ENCODE measurements at places on chromosomes 2 and 18.

DNA sequence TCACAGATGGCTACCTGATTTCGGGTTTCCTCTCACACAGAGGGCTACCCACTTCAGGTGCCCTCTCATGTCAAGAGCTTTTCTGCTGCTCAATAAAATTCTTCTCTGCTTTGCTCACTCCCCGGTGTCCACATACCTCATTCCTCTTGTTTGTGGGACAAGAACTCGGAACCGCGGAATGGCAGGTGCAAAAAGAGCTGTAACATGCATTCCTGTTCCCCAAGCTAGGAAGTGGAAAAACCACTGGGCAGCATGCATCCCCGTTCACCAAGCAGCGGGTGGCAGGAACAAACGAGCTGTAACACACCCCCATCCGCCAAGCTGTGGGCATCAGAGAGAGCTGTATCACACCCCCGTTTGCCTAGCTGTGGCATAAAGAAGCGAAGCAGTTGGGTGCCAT lies 27.2 kb upstream of the FRZB start:
- H3K4me3 ChIP-seq, result no peak overlapping the region
- H3K27me3 ChIP-seq, result no peaks in the 10 kb centered on the region
- no peak for DNase-seq
- H3K27ac ChIP-seq, result no peak overlapping the region

DNA sequence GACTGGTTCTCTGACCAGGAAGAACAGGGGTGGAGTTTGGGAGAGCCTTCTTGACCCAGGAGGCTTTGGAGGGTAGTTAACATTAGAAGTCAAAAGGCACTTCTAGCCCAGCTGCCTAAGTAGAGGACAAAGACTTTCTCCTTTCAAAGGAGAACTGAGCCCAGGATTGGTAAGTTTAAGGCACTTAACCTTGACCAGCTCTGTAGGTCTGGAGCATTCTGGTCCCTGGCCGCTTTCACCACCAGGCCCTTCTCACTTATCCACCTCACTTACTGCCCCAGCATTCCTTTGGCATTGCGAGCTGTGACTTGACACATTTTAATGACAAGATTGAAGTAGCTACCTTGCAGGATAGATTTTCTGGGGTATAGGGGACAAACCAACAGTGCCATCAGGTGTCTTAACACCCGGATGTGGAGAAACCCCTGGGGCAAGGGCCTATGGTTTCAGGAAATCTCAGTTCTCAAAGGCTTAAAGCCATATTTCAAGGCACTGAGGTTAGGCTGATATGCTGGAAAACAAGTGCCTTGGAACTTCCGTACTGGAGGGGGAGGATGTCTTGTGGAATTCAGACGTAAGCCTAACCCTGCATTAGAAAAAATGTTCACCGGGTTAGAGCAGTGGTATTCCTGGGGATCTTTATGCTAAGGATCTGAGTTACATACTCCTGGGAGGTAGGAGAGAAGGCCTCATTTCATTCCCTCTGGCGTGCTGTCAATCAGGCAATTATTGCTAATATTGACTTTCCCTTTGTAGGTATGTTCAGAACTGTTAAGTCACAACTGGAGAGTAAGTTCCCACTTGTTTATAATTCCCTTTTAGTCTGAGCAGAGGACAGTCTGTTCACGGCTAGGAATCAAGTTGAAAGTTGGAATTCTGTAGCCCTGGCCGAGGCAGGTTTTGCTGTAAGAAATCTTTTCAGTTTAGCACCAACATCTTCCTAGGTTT lies 4.3 kb downstream of the C2orf68 start:
- peaks cover 34% of the 10 kb centered on the region for H3K4me1 ChIP-seq
- H3K36me3 ChIP-seq, result no peaks in the 10 kb centered on the region
- no peak for DNase-seq
- no peaks in the 10 kb centered on the region for H3K27me3 ChIP-seq

- H3K27ac ChIP-seq, result no peak overlapping the region
- no peaks in the 10 kb centered on the region for H3K27me3 ChIP-seq
Observed at GRCh38 chr18:62529597-62529996, 6.8 kb downstream of the ZCCHC2 start.

GRCh38 chr18:41025666-41026065 lies 929.4 kb upstream of the PIK3C3 start:
- H3K27ac ChIP-seq, result no peak overlapping the region
- no peak overlapping the region for H3K4me3 ChIP-seq
- no peaks in the 10 kb centered on the region for H3K27me3 ChIP-seq

GRCh38 chr2:59912042-59912441 lies 641.4 kb downstream of the BCL11A start:
- no peak overlapping the region for H3K4me3 ChIP-seq
- no peaks in the 10 kb centered on the region for H3K4me1 ChIP-seq
- no peaks in the 10 kb centered on the region for H3K36me3 ChIP-seq
- no peak for DNase-seq
- H3K27me3 ChIP-seq, result no peaks in the 10 kb centered on the region

- H3K27ac ChIP-seq, result peak overlapping the region; percentile 76
- no peaks in the 10 kb centered on the region for H3K27me3 ChIP-seq
- no peak for DNase-seq
- H3K4me3 ChIP-seq, result peak overlapping the region; percentile 79
- H3K4me1 ChIP-seq, result no peaks in the 10 kb centered on the region
- H3K36me3 ChIP-seq, result no peaks in the 10 kb centered on the region
Observed at GRCh38 chr2:16664052-16664731, 1.4 kb downstream of the CYRIA start.

DNA sequence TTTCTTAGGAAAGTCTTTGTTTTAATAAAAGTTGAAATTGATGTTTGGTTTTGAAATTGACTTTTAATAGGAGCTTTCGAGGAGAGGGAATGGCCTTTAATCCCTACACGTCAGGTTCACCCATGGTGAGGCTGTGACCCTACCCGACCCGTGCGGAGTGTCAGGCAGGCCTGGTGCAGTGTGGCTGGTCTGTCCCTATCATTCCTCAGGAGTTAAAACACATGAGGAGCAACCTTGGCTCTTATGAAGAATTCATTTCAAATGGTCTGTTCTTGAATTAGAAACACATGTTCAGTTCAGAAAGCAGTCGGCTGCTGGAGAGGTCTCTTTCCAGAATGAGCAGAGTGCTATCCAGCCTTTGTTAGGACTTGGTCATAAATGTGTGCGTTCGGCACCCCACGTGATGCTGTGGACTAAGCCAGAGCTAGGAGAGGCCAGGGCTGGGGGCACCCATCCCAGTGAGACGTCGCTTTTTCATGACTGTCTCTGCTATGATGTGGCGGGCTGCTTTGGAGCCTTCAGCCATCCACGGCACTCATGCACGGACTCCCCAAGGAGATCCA lies 54.7 kb downstream of the EMILIN2 start:
- no peak for DNase-seq
- peak overlapping the region; percentile 80 for H3K27ac ChIP-seq
- H3K27me3 ChIP-seq, result no peaks in the 10 kb centered on the region
- H3K4me3 ChIP-seq, result no peak overlapping the region

- H3K4me3 ChIP-seq, result no peak overlapping the region
- DNase-seq, result no peak
- H3K4me1 ChIP-seq, result no peaks in the 10 kb centered on the region
- no peaks in the 10 kb centered on the region for H3K27me3 ChIP-seq
- H3K36me3 ChIP-seq, result no peaks in the 10 kb centered on the region
- H3K27ac ChIP-seq, result no peak overlapping the region
Observed at GRCh38 chr2:705971-706511, 28.8 kb upstream of the TMEM18 start.

DNA sequence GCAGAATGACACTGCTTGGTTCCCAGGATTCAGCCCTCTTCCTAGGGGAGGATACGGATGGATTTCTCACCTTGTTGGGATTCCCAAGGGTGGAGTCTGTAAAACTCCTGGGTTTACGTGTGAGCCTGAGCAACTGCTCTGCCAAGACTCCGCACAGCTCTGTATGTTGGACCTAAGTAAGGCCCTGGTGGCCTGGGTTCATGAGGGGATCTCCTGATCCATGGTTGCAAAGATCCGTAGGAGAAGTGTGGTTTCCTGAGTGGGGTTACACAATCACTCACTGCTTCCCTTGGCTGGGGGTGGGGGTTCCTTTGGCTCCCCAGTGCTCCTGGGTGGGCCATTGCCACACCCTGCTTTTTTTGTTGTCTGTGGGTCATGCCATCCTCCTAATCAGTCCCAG lies 37.7 kb downstream of the ANKRD12 start:
- H3K27ac ChIP-seq, result no peak overlapping the region
- no peak overlapping the region for H3K4me3 ChIP-seq
- peaks cover 2% of the 10 kb centered on the region for H3K4me1 ChIP-seq
- H3K36me3 ChIP-seq, result no peaks in the 10 kb centered on the region
- no peak for DNase-seq

DNA sequence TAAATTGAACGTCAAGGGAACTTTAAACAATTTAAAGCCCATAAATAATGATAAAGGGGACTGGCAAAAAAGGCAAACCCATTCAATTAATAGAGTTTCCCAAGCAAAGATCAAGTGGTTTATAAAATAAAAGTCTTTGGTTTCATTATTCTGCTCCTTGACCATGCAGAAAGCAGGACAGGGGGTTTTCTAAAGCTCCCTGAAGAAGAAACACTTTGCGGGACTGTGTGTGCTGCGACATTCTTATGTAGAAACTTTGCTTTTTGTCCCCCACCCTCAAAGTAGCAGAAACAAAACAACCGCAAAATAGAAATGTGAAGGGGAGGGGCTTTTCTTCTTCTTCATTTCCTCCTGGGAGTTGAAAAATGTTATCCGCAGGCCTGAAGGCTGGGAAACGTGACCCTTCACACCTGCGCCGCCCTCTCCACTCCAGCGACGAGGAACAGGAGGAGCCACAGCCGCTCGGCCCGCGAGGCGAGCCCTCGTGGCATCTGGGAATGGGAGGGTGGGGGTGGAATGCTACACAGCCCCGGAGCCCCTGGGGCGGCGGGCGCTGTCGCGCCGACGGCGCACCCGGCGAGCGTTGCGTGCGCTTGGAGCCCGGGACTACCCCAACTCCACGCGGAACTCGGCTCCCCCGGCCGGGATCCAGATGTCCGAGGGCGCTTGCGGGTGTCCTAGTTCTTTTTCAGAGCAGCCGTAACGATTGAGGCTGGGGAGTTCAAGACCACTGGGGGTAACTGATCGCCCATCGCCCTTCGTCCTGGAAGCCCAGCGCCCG lies 4.3 kb upstream of the GBX2 start:
- no peak for DNase-seq
- no peak overlapping the region for H3K4me3 ChIP-seq
- no peak overlapping the region for H3K27ac ChIP-seq
- peaks cover 11% of the 10 kb centered on the region for H3K4me1 ChIP-seq
- H3K27me3 ChIP-seq, result peaks cover 16% of the 10 kb centered on the region

DNA sequence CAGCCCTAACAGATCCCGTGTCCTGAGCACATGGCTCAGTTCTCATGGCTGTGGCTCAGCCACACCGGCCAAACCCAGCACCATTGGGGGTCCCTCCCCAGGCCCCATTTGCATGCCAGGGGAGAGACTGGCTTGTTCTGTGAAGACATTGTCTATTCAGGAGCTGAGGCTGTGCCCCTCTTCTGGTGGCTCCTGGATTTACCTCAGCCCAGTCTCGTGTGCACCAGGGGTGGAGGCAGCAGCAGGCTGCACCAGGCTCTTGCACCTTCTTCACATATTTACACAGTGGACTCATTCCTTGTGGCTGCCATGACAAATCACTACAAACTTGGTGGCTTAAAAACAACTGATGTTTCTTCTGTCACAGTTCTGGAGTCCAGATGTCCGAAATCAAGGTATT lies 92.4 kb upstream of the ITGA6 start:
- no peak for DNase-seq
- no peaks in the 10 kb centered on the region for H3K36me3 ChIP-seq
- no peak overlapping the region for H3K4me3 ChIP-seq
- no peaks in the 10 kb centered on the region for H3K27me3 ChIP-seq
- no peak overlapping the region for H3K27ac ChIP-seq
- H3K4me1 ChIP-seq, result no peaks in the 10 kb centered on the region

DNA sequence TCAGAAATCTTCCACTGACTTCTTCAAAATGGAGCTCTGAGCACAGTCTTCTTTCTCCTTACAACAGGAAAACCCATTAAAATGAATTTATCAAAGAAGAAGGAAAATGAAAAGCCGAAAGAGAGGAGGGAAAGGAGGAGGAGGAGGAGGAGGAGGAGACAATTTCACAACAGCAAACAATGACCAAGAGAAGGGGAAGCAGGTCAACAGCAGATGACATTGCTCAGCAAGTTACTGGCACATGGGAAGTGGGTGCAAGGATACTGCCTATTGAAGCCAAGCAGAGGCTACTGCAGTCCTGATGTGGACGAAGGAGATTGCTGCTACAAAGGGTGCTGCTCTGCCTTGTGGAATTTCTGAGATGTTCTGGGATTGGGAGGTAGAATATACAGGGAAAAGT lies 268.2 kb upstream of the FBXO11 start:
- no peaks in the 10 kb centered on the region for H3K4me1 ChIP-seq
- H3K36me3 ChIP-seq, result no peaks in the 10 kb centered on the region
- H3K27ac ChIP-seq, result no peak overlapping the region

DNA sequence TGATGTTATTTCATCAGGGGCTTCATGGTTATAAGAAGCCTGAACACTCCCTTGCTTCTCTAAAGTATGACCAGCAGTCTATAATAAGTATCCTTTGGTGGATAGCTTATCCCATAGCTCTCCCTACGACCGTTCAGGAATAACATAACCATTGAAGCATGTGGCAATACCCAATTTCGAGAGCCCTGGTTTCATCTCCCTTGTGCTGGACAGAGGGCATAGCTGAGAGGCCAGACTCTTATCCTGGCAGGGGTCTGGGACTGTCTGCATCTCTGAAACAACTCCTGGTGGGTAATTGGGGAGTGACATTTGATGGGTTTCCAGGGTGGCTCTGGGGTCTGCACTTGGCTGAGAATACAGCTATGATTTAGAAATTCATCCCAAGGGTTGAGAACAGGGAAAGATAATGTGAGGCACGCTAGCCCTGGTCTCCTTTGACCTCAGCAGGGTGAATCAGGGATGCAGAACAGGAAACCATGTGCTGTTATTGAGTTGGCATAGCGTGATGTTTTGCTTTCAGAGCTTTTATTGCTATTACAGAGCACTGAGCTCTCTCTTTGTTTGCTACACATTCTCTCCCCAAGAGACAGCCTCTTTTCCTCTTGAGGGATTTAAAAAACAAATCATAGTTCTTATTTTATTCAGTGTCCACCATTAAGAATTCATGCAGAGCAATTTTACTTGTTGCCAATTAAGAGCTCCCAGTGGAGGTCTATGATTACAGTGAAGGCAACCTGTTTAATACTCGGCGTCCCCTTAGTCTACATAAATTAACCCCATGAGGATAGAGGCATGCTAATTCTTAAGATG lies 274.5 kb downstream of the NCKAP5 start:
- H3K27ac ChIP-seq, result no peak overlapping the region
- H3K4me3 ChIP-seq, result no peak overlapping the region
- DNase-seq, result no peak
- H3K4me1 ChIP-seq, result no peaks in the 10 kb centered on the region
- no peaks in the 10 kb centered on the region for H3K27me3 ChIP-seq

- no peaks in the 10 kb centered on the region for H3K4me1 ChIP-seq
- H3K27me3 ChIP-seq, result no peaks in the 10 kb centered on the region
- no peak for DNase-seq
- H3K36me3 ChIP-seq, result no peaks in the 10 kb centered on the region
- no peak overlapping the region for H3K4me3 ChIP-seq
- no peak overlapping the region for H3K27ac ChIP-seq
Observed at GRCh38 chr2:226906163-226906693, 70.4 kb downstream of the RHBDD1 start.
